ENCODE measurements at places on chromosomes 5 and 9.

DNA sequence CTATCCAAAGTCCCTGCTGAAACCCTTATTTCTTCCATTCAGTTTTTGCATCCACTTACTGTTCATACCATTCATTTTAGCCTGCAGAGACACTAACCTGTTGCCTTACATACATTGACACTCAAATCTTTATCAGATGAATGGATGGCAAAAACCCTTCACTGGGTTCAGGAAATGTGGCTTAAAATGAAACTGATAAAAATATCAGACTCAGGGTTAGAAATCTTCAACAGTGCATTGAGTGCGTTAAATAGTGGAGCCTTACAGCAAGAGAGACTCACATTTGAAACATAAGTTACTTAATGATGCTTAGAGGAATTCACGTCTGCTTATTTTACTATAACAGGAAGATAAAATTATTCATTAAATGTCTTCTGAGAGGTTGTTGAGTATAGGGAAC is 28.0 kb upstream of the BNC2 start:
- no peak for DNase-seq

DNA sequence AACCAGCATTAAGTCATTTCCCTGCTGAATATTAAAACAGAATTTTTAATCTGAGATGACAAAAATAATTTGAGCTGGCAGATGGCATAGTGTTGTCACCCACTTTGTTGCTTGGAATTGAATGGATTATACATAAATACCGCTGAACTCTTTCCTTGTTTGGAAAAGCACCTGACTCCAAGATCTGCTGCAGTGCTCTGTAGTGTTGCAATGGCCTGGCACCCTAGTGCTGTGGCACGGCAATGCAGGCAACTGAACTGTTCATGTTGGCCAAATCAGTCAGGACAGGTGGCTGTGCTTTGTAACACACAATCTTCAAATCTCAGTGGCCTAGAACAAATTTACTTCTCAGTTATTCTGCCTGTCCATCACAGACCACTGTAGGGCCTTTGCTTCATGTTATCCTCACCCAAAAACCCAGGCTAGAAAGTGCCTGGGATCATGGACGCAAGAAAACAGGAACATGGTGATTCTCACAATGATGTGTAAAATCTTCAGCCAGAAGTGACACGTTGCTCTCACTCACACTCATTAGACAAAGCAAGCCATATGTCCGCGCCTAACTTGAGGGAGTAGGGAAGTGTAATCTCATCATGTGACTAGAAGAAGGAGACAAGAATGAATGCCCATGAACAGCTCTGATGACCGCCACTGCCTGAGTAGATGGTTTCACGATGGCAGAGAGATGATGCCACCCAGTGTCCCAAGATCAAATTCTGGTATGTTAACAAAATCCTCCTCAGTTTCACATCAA is 191.9 kb upstream of the PUM3 start:
- DNase-seq, result no peak

DNA sequence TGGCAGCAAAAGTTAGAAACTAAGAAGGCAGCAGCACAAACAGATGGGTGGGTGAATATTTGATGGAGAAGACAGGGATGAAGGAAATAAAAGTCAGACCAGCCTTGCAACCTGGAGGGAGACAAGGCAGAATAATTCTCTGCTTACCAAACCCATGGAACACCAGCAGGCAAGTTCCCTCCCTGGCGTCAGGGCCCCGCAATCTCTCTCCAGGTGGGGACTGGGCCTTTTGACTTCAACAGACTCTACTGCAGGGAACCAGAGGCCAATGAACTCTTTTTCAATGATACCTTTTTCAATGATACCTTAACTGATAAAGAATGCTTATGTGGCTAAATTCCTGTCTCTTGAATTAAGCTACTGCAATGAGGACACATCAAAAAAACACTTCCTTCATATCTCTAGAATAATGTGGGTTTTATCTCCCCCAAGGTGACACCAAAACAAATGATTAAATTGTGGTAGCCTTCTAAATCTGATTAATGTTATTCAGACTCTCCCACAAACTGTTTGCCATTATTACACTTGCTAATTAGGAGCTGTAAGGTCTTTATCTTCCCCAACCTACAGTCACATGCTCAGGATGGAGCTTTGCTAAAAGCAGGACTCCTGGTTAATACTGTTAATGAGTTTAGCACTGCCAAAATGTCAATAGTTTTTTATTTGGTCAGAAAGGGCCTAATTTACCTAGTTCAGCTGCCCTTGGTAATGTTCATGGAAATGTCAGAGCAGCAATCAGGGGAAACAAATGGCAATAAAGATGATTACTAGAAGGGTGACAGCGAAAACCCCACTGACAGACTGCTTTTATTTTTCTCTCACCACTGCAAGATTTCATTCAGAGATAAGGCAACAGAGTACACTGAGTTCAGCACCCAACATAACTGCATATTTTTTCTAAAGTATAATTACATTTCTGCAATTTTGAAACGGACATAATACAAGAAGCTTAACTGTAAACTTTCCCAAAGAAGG is 165.5 kb downstream of the TSSK1B start:
- DNase-seq, result no peak

DNA sequence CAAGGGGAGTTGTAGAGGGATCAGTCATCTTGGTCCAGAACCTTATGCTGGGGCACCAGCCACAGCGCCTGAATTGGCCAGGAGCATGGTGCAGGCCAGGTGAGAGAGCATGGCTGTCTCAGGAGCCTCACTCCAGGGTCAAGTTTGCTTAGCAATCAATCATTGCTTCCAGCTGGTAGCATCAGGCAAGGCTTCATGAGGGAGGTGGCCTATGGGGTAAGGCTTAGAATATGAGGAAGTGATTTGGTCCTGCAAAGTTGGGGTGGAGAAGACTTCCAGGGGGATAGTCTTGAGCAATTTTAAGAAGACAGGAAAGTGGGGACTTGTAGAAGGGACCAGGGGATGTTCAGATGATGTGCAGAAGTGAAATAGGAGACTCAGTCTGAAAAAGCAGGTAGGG is 53.9 kb upstream of the PITX1 start:
- no peak for DNase-seq

DNA sequence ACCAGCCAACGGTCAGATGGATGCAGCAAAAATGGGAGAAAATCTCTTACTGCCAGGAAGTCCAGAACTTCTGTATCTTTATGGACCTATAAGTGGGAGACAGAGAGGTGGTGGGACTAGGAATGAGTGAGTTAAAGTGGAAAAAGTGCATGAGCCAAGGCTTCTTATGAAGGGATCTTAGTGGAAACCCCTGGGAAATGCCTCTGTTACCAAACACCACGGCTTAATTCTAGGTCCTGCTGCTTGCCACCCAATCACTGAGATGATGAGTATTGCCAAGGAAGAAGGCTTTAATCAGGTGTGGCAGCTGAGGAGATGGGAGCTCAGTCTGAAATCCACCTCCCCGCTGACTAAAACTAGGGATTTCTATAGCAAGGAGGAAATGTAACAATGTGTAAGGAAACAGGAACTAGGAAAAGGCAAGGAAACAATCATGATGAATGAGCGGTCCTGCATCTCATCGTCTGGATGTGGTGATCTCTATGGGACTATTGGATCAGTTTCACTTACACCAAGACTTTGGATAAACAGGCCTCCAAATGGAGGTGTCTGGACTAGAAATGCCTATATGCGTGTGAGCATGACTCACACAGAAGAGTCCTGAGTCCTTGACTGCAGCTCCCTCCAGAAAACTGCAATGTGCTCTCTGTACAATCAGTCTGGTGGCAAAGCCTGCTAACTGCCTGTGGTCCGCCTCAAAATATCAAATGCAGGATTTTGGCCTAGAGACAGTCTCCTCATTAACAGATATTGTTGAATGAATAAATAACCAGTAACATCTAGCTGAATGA is 98.2 kb upstream of the PRR16 start:
- DNase-seq, result no peak

- DNase-seq, result no peak
These were observed 1.9 kb downstream of the NPDC1 start for GRCh38 chr9:137044037-137044436.

- no peak for DNase-seq
These were observed 4.5 kb downstream of the HEMGN start for GRCh38 chr9:97933297-97933998.

DNA sequence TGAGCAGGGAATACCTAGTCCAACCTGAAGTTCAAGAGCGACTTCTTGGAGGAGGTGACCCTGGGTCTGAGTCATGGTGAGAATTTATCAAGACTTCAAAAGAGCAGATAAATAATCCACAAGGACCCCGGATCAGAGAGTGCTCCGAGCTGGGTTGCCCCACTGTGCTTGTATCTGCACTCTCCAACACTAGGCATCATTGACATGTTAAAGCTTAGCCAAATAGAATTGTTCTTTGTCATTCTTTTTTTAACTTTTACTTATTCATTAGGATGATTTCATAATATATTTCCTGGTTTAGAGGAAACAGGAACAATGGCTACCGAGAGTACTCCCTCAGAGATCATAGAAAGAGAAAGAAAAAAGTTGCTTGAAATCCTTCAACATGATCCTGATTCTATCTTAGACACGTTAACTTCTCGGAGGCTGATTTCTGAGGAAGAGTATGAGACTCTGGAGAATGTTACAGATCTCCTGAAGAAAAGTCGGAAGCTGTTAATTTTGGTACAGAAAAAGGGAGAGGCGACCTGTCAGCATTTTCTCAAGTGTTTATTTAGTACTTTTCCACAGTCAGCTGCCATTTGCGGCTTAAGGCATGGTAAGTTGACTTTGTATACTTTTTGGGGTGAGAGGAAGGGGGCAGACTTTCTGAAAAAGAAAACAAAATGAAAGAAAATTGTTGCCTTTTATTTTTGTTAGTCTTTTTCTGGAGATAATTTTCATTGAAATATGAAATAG is at the start of gene CARD6:
Gene CARD6, plus strand, starts transcription at position 300 of the 738 bp plus-strand sequence. Its CDS starts 16 bp downstream, at position 316.
- DNase-seq, result no peak

- no peak for DNase-seq
These were observed 15.7 kb downstream of the SEMA4D start for GRCh38 chr9:89482056-89482851.

GRCh38 chr9:137114220-137114612 is 317 bp downstream of the DPP7 start:
- DNase-seq, result no peak

- DNase-seq, result no peak
These were observed 8.8 kb downstream of the TNIP1 start for GRCh38 chr5:151071848-151072629.

DNA sequence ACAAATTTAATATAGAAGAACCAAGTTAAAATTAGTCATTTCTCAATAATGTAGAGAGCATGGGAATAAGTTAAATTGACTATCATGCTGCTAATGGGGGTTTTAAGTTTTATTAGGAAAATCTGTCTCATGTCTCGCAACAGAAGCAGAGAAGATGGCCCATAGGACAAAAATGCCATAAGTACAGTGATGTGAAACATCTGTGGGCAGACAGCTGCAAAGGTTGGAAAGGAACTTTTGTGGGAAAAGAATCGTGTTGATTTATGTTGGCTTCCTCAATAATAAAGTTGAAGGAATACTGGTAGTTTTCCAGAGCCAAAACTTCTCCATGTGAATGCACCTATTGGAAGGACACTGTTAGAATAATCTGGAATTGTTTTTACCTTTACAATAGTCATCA is 44.8 kb downstream of the VCAN start:
- DNase-seq, result no peak

DNA sequence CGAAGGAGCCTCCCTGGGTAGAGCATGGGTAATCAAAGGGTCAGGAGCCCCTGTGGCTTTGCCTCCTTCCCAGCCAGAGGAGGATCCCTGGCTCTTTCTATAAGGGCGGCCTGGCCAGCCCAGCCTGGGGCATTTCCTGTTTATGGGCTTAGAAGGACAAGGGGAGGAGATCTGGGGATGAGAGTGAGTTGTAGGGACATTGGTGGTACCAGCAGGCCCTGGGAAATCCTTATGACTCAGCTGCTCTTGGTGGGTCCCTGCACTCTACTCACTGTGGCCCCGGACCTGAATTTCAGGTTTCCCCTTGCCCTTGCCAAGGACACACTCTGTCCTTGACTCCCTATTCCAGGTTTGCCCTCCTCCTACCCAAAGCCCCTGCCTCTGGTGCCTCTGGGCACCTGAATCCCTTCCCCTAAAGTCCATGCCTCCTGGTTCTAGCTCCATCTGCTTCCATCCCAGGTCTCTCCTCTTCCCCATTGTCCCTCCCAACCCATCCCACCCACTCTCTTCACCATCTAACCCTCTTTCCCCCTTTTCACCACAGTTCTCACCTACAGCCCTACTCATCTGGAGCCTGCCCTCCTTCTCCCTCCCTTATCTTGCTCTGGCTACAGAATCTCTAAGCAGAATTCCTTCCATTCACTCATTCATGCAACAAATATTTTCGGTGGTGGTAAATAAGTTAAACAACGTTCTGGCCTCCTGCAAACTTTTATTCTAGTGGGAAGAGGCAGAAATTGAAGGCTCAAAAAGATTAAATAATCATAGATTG is 34.9 kb downstream of the PCDH1 start:
- DNase-seq, result no peak

DNA sequence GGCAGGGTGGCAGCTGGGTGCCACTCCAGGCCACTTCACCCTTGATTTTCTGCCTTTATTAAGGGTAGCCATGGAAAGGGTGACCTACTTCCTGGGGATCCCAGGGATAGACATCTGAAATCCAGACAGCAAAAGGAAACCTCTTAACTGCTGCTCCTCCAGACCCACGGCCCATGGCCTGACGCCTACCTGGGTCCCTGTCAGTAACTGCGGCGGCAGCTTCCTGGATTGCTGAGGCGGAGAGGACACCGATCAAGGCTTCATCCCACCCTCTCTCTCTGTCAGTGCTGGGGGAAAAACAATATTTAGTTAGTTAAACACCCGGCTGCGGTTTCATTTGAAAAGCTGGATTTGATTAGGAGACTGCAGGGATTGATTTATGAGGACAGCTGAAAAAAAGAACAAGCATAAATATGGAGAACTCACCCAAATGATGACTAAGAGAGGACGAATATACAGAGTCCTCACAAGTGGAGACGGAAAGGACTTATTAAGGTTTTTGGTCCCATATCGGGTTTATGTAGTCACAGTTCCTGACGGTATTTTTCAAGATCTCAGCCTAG is 158.7 kb upstream of the KLF4 start:
- no peak for DNase-seq
